ENCODE measurements at places on chromosomes 4 and X. TPM values are rescaled to one million over a fixed set of nuclear protein-coding genes. Genes with fewer than 3 reads are reported as not detected.

GRCh38 chrX:97119474-97120109 is 235.9 kb downstream of the RPA4 start:
- no peak for DNase-seq
- H3K4me1 ChIP-seq: no peaks in the 10 kb centered on the region
- no peak overlapping the region for H3K27ac ChIP-seq
- no peaks in the 10 kb centered on the region for H3K27me3 ChIP-seq
- no peak overlapping the region for H3K4me3 ChIP-seq
- no peaks in the 10 kb centered on the region for H3K36me3 ChIP-seq

- no peak overlapping the region for H3K27ac ChIP-seq
- no peak overlapping the region for H3K4me3 ChIP-seq
- no peaks in the 10 kb centered on the region for H3K36me3 ChIP-seq
- H3K27me3 ChIP-seq: no peaks in the 10 kb centered on the region
These were observed 8.9 kb upstream of the RENBP start for GRCh38 chrX:153953342-153953830.

GRCh38 chr4:13344216-13344615 is 139.9 kb downstream of the RAB28 start:
- H3K27ac ChIP-seq: no peak overlapping the region
- DNase-seq: no peak
- no peaks in the 10 kb centered on the region for H3K36me3 ChIP-seq
- no peaks in the 10 kb centered on the region for H3K4me1 ChIP-seq
- H3K4me3 ChIP-seq: no peak overlapping the region

DNA sequence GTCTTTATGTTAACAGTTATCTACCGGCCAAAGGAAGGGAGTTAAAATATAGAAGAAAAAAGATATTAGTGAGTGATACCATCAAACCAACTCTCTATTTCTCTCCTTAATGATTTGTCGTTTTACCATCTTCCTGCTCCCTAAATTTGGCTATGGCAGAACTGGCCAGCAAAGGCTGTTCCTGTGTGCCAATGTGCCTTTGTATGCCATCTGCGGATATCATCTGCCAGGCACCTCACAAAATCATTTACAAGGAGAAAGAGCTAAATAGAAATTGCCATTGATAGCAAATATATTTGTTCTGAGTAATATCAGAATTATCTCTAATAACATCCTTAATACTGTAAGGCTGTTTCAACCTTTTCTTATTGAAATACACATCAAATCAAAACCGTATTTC is 22.4 kb downstream of the GPM6A start:
- no peaks in the 10 kb centered on the region for H3K27me3 ChIP-seq
- no peak overlapping the region for H3K4me3 ChIP-seq
- no peak for DNase-seq
- H3K27ac ChIP-seq: no peak overlapping the region
- no peaks in the 10 kb centered on the region for H3K36me3 ChIP-seq
- no peaks in the 10 kb centered on the region for H3K4me1 ChIP-seq

DNA sequence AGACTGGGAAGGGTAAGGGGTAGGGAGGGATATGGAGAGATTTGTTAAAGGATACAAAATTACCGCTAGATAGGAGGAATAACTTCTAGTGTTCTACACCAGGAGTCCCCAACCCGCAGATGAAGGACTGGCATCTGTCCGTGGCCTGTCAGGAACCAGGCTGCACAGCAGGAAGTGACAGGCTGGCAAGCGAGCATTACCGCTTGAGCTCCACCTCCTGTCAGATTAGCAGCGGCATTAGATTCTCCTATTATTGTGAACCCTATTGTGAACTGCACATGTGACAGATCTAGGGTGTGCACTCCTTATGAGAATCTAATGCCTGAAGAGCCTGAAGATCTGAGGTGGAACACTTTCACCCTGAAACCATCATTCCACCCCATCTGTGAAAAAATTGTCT is 27.9 kb upstream of the BBS7 start:
- DNase-seq: no peak
- no peak overlapping the region for H3K4me3 ChIP-seq
- H3K4me1 ChIP-seq: no peaks in the 10 kb centered on the region
- H3K27me3 ChIP-seq: peaks cover 7% of the 10 kb centered on the region
- no peaks in the 10 kb centered on the region for H3K36me3 ChIP-seq
- no peak overlapping the region for H3K27ac ChIP-seq

GRCh38 chr4:72857787-72858186 is 211.7 kb downstream of the COX18 start:
- no peak overlapping the region for H3K27ac ChIP-seq
- H3K4me3 ChIP-seq: no peak overlapping the region
- no peaks in the 10 kb centered on the region for H3K36me3 ChIP-seq
- no peaks in the 10 kb centered on the region for H3K27me3 ChIP-seq

GRCh38 chr4:1683736-1684505 is at the start of gene FAM53A:
FAM53A (minus strand) TSS chr4:1684313; CDS start chr4:1668741, 15,572 bp downstream.
- no peaks in the 10 kb centered on the region for H3K36me3 ChIP-seq
- H3K4me3 ChIP-seq: peak within 1 kb of the TSS; percentile 40
- DNase-seq: peak; percentile 89
- H3K27me3 ChIP-seq: no peaks in the 10 kb centered on the region
- peak within 1 kb of the TSS; percentile 79 for H3K27ac ChIP-seq

DNA sequence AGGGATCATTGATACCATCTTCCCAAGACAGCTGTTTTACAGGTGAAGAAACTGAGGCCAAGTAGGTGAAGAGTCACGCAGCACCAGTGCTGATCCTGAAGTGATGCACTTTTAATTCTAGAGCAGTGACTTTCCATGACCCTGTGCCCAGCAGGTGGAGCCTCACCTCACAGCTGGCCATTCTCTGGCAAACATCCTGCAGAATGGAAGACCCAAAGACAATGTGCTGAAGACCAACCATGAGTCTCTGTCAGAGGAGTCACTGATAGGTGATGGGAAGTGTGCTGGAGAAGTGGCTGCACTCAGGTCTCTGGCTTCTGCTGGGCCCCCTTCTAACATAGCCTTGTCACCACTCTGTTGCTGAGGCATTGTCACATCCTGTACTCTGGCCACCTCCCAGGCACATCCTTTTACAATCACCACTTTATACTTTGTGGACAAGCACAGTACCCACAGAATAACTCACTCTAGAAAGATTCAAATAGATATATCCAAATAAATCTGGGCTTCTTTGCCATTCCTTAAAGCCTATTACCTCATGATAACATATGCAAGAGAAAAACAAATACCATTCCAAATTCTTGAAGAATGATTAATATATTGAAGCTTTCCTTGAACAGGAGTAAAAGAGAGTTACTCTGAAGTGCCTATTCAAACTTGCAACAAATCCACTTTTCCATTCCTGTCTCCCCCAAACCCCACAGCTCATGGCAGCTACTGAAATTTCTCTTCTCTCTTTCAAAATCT is 64.1 kb upstream of the SCOC start:
- H3K27me3 ChIP-seq: no peaks in the 10 kb centered on the region
- H3K4me3 ChIP-seq: no peak overlapping the region
- H3K4me1 ChIP-seq: peaks cover 5% of the 10 kb centered on the region
- no peak for DNase-seq
- H3K36me3 ChIP-seq: no peaks in the 10 kb centered on the region

TMEM144 gene
- total RNA-seq: 18.4 TPM

TEX13C gene
- total RNA-seq: not detected

PFKFB1 gene
- total RNA-seq: 0.25 TPM

MTNR1A gene
- total RNA-seq: not detected

RNF150 gene
- total RNA-seq: 82.9 TPM

Data from adrenal gland (tissue), 19 donors.